ENCODE measurements at places on chromosomes 5 and 9. TPM values are rescaled to one million over a fixed set of nuclear protein-coding genes. Genes with fewer than 3 reads are reported as not detected.

CCIN gene
- 1.0 TPM for total RNA-seq

NR4A3 gene
- 18.5 TPM for total RNA-seq

TAS2R1 gene
- total RNA-seq, result not detected

ZNF346 gene
- total RNA-seq, result 15.8 TPM

SHC3 gene
- under 0.01 TPM for total RNA-seq

NUTM2G gene
- total RNA-seq, result not detected

ZNF658 gene
- 2.1 TPM for total RNA-seq

GFI1B gene
- total RNA-seq, result 13.6 TPM

EXD3 gene
- 6.1 TPM for total RNA-seq

GRM6 gene
- not detected for total RNA-seq

MATR3 gene
- 691 TPM for total RNA-seq

SPRY4 gene
- total RNA-seq, result not detected

NUTM2F gene
- not detected for total RNA-seq

ITK gene
- 209 TPM for total RNA-seq

PLK2 gene
- total RNA-seq, result 43.2 TPM

PITX1 gene
- total RNA-seq, result not detected

PHF24 gene
- total RNA-seq, result not detected

DMRT1 gene
- total RNA-seq, result not detected

ACOT12 gene
- 0.31 TPM for total RNA-seq

ARL14EPL gene
- not detected for total RNA-seq

CFAP90 gene
- total RNA-seq, result not detected

PRDM9 gene
- not detected for total RNA-seq

TSLP gene
- total RNA-seq, result 0.21 TPM

C1QTNF2 gene
- total RNA-seq, result 0.10 TPM

MEGF10 gene
- under 0.01 TPM for total RNA-seq

LECT2 gene
- total RNA-seq, result not detected

MUSK gene
- total RNA-seq, result not detected

GARIN3 gene
- total RNA-seq, result not detected

ODF2 gene
- 18.1 TPM for total RNA-seq

IFNB1 gene
- total RNA-seq, result 7.8 TPM

TRIM36 gene
- 0.42 TPM for total RNA-seq

STOML2 gene
- total RNA-seq, result 23.4 TPM

SAPCD2 gene
- total RNA-seq, result 3.3 TPM

C1QTNF3 gene
- total RNA-seq, result 3.6 TPM

GSN gene
- 72.2 TPM for total RNA-seq

THBS4 gene
- total RNA-seq, result 0.10 TPM

PAEP gene
- not detected for total RNA-seq

ADRA1B gene
- not detected for total RNA-seq

MEIKIN gene
- 1.0 TPM for total RNA-seq
